Stimulated activated CD4-positive, alpha-beta T cell treated with anti-CD3 and anti-CD28 coated beads, Interleukin-12 subunit alpha, Interleukin-12 subunit beta, amount 100 ng/mL, for 24 hours (primary cell): ENCODE measurements at places on chromosomes 7 and 10.

DNA sequence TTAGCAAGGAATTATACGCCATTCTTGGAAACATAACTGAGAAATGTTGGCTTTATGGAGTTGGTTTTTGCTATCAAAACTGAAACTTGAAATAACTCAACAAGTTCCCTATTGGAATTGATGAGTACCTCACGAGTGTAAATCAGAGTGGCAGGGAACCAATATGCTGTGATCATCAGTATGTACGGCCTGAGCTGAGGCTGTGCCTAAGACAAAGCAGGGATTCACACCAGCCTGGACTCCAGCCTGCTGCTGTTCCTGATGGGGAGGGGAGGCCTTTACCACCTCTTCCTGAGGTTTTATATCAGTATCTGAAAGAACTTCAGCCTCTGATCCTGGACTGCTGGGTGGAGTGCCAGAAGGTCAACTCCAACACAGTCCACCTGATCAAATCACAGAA, 52.7 kb downstream of the CRTAC1 start:
- no peak for DNase-seq

DNA sequence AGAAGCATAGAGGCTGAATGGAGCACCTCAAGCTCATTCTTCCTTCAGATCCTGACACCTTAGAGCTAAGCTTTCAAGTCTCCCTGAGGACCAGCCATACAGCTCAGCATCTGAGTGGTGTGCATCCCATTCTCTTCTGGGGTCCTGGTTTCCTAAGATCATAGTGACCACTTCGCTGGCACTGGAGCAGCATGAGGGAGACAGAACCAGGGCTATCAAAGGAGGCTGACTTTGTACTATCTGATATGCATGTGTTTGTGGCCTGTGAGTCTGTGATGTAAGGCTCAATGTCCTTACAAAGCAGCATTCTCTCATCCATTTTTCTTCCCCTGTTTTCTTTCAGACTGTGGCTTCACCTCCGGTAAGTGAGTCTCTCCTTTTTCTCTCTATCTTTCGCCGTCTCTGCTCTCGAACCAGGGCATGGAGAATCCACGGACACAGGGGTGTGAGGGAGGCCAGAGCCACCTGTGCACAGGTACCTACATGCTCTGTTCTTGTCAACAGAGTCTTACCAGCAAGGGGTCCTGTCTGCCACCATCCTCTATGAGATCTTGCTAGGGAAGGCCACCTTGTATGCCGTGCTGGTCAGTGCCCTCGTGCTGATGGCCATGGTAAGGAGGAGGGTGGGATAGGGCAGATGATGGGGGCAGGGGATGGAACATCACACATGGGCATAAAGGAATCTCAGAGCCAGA, 31.0 kb downstream of the PRSS2 start:
- no peak for DNase-seq

DNA sequence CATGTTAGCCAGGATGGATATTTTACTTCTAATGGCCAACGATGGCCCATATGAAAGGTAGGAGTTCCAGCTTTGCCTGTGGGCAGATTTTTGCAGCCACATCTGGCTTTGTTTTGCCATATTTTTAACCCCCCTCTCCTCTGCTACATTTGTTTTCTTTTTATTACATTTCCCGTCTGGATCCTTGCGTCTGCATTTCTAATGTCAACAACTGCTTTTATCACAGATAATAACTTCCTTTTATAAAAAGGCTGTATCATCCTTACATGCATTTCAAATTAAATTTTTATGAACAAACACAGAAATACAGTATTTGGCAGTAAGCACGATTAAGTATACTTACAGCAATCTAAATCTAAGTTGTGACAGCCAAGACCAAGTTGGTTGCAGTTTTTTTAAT, 156.0 kb downstream of the BAMBI start:
- DNase-seq: no peak

DNA sequence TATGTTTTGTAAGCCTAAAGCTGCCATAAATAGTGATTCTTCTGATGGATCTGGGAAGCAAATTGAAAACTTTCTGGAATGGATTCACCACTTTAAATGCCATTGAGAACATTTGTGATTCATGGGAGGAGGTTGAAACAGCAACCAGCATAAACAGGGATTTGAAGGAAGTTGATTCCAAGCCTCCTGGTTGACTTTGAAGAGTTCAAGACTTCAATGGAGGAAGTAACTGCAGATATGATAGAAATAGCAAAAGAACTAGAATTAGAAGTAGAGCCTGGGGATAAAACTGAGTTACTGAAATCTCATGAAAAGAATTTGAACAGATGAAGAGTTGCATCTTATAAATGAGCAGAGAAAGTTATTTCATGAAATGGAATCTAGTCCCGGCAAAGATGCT, 99.2 kb downstream of the LRRC4 start:
- DNase-seq: no peak

DNA sequence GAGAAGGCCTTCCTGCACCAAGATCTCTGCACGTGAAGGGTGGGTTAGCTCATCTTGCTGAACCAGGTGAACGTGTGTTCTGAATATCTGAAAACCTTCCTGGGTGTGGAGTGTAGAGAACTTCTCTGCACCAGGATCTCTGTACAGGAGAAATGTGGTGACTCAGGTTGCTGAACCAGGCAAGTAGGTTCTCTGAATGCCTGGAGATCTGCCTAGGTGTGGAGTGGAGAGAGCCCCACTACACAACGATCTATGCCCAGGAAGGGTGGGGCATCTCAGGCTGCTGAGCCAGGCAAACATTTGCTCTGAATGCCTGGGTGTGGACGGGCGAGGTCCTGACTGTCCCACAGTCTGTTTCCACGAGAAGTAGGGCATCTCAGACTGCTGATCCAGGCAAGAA, 1002.3 kb upstream of the KCND2 start:
- DNase-seq: no peak

GRCh38 chr7:36464271-36464670, 74.6 kb downstream of the ANLN start:
- no peak for DNase-seq

DNA sequence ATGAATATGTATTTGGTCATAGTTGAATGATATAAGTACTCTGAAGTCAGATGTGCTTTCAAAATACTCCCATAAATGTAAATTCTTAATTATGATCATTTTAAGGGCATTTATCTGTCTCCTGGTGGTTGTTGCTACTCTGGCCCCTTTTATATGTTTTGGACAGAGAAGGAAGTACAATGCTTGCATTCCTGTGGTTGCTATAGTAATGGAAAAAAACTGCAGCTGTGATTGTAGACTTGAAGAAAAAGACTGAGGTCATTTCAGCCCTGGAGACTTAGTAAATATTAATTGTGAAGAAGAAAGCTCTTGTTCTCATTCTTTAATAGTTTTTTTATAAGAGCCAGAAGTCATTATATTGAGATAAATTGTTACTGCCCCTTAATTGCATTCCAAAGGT, 70.2 kb upstream of the FERD3L start:
- DNase-seq: no peak

DNA sequence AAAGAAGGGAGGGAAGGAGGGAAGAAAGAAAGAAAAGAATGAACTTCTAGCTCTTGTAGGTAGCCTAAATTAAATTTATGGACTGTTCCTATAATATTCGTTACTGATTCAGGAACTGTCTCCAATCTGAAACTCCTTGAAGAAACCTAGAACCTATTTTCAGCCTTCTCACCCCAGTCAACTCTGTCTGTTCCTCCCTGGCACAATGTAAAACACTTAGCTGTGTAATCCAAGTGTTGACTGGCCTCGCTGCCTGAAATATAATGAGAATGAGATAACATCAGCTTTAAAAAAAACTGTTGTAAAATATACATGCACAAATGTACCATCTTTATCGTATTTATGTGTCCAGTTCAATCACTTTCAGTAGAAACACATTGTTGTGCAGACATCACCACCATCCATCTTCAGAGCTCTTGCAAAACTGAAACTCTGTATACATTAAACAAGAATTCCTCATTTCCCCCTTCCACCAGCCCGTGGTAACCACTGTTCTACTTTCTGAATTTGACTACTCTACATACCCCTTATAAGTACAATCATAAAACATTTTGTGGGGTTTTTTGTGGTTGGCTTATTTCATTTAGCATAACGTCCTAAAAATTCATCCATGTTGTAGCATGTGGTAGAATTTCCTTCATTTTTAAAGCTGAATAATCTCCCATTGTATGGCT, 6.3 kb upstream of the C7orf33 start:
- DNase-seq: no peak

DNA sequence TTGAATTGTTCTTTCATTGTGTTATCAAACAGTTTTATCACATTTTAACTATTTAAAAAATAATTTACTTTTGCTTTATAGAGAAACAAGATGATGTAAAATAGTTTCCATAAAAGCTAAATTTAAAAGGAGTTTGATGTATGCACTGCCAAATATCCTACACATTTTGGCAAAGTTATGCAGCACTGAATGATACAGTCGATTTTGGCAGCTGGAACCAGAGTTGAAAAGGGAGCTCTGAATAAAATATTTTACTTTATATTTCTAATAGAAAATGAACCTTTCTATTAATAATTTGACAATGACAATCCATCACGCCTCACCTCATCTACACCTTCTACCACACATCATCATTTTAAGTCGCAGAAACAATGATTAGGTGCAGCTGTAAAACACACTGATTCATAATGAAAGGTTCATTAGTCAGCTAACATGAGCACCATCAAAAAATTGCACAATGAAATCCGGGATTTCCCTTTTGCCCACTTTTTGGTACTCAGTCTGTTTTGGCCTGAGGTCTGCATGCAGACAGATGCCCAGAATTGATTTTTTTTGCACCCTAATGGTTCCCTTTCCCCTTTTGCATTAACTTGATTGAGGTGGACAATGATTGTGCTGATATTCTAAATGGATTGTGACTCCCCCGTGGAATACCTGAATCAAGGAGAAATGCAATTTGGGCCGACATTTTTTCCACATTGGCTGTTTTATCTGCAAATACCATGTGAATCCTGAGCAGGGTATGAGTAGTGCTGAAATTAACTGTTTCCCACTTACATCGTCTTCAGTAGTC, 105.8 kb downstream of the THSD7A start:
- DNase-seq: no peak

DNA sequence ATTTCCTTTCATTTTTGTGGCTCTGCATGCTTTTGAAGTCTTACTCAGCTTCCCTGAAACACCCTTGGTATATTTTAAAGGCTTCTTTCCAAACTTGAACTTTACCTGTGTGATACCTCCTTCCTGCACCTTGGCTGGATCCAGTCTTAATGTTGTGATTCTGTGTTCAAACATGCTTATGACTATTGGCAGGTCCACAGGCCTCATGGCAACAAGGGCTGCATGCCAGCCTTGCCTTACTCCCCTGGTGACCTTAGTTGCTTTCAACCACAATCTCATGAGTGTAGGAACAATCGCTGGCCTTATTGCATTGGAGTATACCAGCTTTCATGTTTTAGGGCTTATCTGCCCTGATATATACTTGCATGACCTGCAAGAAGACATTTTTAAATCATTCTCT, 238.7 kb downstream of the KIF20B start:
- DNase-seq: no peak

GRCh38 chr10:13349463-13350274, 1.6 kb upstream of the SEPHS1 start:
- peak; percentile 17 for DNase-seq

GRCh38 chr10:111986079-111986478, 197.5 kb downstream of the GPAM start:
- DNase-seq: no peak

DNA sequence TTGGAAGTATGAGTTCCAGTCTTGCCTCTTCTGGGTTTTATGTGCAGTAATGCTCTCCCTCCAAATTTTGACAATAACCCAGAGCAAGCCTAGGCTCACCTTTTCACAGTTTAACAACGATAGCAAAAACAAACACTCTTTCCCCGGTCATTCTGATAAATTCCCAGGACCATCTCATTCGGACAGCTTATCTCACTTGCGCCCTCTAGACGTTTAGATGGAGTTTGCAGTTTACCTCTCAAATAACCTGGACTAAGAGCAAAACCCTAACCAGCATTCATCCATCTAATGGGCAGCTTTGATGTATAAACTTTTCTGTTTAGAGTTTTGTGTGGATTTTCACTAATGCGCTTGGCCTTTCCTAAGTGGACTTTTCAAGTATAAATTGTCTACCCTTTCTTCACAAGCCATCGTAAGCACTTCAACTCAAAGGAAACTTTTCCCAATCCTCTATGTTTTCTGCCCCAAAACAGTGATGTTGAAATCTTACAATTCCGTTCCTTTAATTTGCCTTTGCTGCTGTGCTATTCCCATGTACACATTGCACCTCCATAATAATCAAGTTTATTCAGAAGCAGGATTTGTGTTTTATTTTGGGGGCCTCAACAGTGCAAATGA, 114.9 kb downstream of the HDAC9 start:
- no peak for DNase-seq

DNA sequence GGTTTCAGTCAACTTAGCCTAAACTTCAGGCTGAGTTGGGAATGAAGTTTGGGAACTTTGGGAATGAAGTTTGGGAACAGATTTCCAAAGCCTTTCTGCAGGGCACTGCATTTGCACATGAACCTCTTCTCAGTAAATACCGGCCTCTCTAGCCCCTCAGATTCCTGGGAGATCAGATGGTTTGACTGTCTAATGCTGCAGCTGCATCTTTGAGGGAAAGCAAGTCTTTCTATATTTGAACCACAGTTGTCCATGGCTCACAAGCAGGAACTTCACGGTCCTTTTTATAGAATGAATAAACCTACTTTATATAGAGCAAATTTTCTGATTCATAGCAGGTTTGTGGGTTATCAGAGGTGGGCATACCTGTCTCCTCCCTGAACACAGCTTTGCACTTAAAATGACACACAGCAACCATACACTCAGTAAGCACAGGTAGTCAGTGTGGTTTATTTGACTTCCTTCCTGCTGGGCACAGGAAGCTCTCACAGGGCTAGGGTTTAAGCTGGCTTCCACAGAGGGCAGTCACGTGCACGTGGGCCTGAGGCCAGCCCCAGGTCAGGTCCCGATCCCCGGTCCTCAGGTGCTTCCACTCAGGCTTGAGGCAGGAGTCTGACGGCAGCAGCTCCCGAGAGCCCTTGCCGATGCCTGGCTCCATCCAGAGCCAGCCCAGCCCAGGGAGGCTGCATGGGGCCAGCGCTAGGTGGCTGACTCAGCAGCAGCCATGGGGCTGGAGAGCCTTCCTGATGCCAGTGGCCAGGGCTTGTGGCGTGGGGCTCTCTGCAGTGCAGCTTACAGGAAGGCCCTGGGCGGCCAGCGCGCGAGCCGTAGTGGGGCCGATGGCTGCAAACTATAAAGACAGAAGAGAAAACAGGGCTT, 12.8 kb upstream of the MMP21 start:
- no peak for DNase-seq

GRCh38 chr7:100156331-100157068, 2.0 kb downstream of the TRAPPC14 start:
- DNase-seq: no peak

- DNase-seq: no peak
These were observed 27.2 kb downstream of the ANK3 start for GRCh38 chr10:60362461-60362860.

GRCh38 chr7:152664636-152665035, 11.3 kb downstream of the XRCC2 start:
- DNase-seq: no peak

GRCh38 chr10:118290471-118290995, 51.6 kb downstream of the FAM204A start:
- no peak for DNase-seq

DNA sequence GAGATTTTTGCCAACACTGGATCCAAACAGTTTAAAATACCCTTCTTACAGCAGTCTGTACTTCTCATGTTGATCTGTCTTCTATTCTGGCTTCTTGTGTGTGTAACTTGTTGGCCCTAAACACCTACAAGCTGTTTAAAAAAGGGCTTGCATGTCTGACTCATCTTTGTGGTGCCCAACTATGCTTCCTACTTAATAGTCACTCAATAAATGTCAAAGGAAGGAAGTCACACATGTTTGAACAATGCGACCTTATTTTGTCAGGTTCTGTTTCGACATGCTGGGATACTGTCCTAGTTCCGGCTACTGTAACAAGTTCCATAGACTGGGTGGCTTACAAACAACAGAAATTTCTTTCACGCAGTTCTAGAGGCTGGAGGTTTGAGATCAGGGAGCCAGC, 9.4 kb upstream of the GRK5 start:
- DNase-seq: no peak
